T-cell (primary cell): ENCODE measurements at places on chromosomes 7 and 10.

DNA sequence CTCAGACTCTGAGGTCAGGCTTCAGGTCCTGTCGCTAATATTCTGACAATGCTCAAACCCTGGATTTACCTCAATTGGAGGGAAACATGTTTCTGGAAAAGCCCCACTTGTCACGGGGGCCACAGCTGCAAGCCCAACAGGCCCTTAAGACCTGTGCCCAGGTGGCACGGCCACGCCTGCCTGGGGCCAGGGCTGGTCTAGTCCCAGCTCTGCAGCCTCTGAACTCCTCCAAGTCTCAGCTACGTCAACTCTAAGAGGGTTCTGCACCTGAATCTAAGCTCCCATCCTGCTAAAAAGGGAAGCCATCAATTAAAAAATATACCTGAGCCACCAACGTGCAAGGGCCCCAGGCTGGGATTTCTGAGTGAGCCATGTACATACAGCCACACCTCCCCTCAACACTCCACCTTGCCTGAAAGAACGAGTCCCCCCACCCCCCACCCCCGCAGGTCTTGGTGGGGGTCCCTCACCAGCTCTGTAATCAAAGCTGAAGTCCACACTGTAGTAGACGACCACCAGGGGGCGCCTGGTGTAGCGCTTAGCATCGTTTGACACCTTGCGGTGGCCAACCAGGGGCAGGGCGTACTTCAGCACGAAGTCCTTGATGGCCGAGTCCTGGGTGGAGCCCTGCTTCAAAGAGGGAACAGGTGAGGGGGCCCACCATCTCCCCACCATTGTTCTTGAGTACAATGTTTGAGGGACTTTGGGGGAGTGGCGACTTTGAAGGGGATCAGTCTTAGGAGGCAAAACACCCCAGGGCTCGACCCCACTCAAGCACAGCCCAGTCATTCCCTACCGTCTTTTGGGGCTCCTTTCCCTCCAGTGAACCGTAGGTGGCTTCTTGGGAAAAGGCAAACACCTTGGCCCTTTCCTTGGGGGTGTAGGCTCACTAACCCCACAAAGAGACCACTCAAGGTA is 22.6 kb downstream of the PDIA4 start:
- peak; percentile 73 for DNase-seq

- DNase-seq: peak; percentile 48
Measured at GRCh38 chr7:142854372-142855113, at the start of gene EPHB6. TSS of gene EPHB6 (plus strand) at chr7:142855076. CDS start at chr7:142863228, 8,152 bp downstream.

GRCh38 chr7:37415629-37416028 is 33.0 kb downstream of the ELMO1 start:
- no peak for DNase-seq

DNA sequence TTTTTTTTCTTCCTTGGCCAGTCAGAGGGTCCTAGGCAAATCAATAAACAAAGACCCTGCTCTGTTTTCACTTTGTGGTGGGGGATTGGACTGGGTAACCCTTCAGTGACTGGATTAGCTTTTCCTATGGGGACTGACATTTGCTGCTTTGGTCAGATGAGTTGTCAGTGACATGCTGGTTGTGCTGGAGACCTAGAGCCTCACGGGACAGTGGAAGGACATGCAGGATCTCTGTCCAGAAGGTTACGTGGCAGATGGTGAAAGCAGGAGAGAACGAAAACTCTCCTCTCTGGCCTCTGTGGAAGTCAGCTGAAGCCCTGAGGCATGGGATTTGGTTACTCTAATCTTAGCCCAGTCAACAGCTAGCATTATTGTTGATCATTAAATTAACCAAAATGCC is 90.0 kb upstream of the BMPER start:
- DNase-seq: no peak

- DNase-seq: no peak
Measured at GRCh38 chr7:138116141-138116540, 39.9 kb downstream of the AKR1D1 start.

- DNase-seq: no peak
Measured at GRCh38 chr10:69866688-69867461, 65.2 kb downstream of the COL13A1 start.

DNA sequence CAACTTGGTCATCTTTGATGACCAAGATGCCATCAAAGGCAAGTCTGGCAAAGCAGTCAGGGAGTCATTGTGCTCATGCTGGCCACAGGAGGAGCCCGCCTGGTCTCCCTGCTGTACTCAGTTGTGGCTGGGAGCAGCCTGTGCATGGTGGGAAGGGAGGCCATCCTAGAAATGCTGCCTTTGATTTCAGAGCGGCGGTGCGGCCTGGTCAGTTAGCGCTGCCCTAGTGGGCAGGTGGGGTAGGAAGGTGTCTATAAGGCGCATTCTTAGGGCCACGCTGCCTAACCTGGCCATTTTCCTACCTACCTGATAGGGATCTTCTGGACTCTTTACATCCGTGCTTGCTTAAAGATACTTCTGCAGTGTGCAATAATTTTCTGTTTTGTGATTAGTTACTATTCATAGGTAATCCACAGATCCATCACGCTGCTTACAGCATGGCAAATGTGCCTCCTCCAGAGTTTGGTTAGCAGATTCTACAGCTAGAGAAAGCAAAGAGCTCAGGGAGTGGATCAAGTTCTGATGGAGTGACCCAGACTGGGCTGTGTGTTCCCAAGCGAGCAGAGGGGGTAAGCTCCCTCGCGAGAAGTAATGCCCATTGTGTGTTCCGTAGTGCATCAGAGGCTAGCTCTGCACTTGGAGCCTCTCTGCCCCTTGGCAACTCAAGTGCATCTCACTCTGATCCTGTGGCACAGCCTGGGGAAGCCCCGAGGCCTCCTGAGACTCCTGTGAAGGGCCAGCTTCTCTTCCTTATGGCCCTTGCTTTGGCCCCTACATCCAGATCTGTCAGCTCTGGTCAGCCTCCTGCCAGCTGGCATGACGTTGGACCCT is 970.1 kb upstream of the ZNF722 start:
- no peak for DNase-seq

GRCh38 chr10:88764110-88764509 is 4.3 kb downstream of the LIPN start:
- DNase-seq: no peak

- DNase-seq: no peak
Measured at GRCh38 chr7:132998763-132999162, 83.1 kb downstream of the CHCHD3 start.

GRCh38 chr10:44353721-44354120 is 31.2 kb downstream of the CXCL12 start:
- no peak for DNase-seq

- DNase-seq: no peak
Measured at GRCh38 chr10:53491774-53492173, 719.2 kb upstream of the MBL2 start.

DNA sequence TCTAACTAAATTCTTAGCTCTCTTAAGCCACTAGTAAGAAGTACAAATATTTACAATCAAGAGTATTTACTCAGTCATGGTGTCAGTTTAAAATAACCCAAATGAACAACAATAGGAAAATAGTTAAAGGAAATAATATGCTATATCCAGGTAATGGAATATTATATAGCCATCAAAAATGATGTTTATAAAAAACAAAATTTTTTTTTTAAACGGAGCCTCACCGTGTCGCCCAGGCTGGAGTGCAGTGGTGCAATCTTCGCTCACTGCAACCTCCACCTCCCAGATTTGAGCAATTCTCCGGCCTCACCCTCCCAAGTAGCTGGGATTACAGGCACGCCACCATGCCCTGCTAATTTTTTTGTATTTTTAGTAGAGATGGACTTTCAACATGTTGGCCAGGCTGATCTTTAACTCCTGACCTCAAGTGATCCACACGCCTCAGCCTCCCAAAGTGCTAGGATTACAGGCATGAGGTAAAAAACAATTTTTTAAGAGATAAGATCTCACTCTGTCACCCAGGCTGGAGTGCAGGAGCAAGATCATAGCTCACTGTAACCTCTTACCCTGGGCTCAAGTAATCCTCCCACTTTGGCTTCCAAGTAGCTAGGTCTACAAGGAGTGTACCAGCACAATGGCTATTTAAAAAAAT is 132.5 kb downstream of the NOC3L start:
- DNase-seq: no peak

GRCh38 chr10:62582804-62583208 is 208.6 kb downstream of the ZNF365 start:
- no peak for DNase-seq

- no peak for DNase-seq
Measured at GRCh38 chr7:158387546-158387891, 200.1 kb downstream of the PTPRN2 start.

DNA sequence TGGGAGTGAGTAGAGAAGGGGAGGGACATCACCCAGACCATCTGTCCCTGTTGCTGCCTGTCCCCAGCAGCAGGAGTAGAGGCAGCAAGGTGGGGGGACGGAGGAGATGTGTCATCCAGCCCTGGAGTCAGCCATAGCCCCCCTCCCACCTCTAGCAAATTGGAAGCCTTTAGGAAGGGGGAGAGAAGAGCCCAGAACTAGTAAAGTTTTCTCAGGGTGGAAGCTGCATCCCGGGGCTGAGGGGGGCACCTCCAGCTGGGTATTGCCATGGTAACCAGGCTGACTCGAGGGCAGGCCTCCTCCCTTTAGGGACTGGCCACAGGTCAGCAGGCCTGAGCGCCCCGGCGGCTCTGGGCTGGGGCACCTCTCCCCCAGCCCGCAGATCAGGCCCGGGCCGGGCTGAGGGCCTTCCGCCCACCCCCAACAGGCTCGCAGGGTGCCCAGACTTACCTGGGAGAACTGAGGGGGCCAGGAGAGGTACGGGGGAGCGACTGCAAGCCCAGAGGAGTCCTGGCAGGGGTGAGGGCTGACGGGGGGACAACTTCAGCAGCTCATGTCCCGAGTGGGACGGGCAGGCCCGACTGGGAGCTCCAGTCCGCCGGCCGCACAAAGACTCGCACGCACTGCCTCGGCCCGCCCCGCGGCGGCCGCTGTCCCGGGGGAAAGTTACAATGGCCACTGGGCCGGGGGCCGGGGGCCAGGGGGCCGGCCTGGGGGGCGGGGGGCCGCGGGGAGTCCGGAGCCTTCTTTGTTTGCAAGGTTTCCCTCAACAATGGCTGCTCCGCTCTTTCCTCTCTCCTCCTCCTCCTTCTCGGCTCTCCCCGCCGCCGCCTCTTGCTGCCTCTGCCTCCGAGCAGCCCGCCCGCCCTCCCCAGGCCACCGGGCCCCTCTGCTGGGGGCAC is 6.0 kb downstream of the LDB1 start:
- DNase-seq: no peak
